ELR (cell line): ENCODE measurements at places on chromosomes 16 and 17.
A peak's percentile ranks its signal among the peaks of the same experiment; 100 is the strongest.

GRCh38 chr16:68893710-68894705 is 50.7 kb downstream of the TANGO6 start:
- DNase-seq = peak; percentile 21

GRCh38 chr16:81964808-81965207 is 46.5 kb downstream of the SDR42E1 start:
- DNase-seq = no peak

DNA sequence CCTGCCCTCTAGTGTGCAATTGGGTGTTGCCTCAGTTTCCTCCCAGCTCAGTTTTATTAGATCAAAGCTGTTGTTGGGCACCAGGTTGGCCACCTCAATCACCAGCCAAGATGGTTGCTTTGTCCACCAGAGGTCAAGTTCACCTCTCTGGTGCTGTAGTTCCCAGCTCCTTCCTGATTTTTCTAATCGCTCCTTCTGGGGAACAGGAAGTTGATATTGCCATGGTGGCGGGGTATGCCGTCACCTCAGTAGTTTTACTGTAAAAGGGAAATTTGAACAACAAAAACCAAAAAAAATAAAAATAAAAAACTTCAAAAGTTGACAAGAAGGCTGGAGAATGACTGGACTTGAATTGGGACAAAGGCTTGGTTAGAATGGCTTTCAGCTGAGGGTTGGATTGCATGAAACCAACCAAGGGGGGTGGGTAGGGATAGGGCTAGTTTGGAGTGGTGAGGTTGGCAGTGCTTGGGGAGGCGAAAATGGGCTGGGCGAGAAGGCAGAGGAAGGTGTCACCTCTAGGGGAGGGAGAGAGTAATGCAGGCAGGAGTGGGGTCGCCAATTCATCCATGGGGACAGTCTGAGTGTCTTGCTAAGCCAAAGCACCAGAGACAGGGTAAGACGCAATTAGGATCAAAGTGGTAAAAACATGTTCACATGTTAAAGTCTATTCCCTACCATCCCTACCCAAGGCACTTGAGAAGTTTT is 6.2 kb downstream of the EFNB3 start:
- no peak for DNase-seq

GRCh38 chr16:65809627-65810026 is 556.9 kb upstream of the CDH5 start:
- no peak for DNase-seq

- DNase-seq = no peak
These were observed 5.0 kb upstream of the KCNJ18 start for GRCh38 chr17:21687136-21687953.

DNA sequence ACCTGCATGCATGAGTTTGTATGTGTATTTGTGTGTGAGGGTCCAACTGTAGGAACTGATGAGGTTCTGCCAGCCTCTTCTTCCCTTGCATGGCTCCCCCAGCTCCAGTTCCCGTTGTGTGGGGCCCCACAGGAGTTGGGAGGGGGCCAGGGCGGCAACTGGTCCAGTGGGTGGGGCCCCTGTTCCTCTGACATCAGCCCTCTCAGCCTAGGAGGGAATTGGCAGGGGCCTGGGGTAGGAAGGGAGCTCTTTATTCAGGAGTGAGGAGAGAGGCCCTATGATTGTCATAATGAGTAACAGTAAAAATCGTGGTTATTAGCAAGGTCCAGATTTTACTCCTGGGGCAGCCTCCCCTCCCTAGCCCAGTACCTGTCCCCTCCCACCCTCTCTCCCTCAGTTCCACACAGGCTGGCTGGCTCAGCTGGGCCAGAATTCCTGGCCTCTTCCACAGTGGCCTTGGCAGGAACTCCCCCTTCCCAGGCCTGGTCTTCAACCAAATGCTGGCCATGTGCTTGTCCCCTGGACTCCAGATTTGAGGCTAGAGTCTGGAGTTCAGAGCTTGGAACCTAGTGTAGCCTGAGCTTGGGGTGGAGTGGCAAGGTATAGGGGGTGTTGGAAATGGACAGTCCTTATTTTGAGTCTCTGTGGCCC is 18.9 kb downstream of the RARA start:
- DNase-seq = no peak

- DNase-seq = no peak
These were observed 43.5 kb downstream of the ZDHHC7 start for GRCh38 chr16:84967828-84968227.

DNA sequence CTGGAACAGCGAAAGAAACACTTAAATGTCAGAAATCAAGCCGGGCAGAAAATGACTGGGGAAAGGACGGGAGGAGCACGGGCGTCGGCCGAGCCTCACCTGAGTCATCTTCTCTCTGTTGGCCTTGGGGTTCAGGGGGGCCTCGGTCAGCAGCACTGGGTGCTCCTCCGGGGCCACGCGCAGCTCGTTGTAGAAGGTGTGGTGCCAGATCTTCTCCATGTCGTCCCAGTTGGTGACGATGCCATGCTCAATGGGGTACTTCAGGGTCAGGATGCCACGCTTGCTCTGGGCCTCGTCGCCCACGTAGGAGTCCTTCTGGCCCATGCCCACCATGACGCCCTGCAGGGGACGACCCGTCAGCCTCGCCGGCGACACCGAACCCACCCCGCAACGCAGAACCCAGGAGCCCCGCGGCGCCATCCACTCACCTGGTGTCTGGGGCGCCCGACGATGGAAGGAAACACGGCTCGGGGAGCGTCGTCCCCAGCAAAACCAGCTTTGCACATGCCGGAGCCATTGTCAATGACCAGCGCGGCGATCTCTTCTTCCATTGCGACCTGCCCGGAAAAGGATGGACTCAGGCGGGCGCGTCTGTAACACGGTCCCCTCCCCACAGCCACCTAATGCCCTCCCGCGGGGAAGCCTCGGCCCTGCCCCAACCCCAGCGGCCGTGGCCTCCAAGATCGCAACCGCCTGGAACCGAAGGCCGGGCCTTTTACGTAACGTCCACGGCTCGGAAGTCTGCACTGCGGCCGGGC is 616 bp downstream of the ACTG1 start:
- peak; percentile 52 for DNase-seq

- DNase-seq = peak; percentile 62
These were observed 55.4 kb downstream of the JPH3 start for GRCh38 chr16:87657621-87658192.
